ENCODE measurements at places on chromosomes 1 and 21.

GRCh38 chr21:28543975-28544374 is 448.7 kb downstream of the LTN1 start:
- no peak for DNase-seq

DNA sequence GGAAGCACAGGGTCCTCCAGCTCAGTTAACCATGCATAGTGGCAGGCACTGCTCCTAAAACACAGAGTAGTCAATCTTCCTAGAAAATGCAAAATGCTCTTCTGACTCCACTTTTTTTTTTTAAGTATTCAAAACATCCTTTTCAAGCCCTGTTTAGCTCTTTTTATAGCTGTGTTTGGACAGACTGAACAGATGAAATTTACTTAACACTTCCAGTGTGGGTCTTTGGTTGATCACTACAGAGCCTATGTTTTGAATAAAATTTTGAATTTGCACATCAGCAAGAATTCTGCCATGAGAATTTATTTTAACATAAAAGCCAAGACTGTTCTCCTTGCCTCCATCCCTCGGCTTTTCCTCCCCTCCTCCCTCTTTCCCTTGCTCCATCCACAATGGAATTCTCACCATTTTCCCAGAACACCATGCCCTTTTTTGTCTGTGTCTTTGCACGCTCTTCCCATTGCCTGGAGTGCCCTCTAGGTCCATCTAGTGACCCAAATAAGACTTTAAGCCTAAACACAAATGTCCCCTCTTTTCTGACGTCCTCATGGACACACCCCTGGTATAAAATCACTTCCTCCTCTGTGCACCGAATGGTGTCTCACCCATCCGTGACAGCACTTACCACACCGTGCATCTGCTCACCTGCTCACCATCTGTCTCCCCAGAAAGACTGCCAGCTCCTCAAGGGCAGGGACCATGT is 24.0 kb upstream of the CPT2 start:
- DNase-seq = no peak

GRCh38 chr1:75115654-75116053 is 18.5 kb upstream of the LHX8 start:
- DNase-seq = no peak

DNA sequence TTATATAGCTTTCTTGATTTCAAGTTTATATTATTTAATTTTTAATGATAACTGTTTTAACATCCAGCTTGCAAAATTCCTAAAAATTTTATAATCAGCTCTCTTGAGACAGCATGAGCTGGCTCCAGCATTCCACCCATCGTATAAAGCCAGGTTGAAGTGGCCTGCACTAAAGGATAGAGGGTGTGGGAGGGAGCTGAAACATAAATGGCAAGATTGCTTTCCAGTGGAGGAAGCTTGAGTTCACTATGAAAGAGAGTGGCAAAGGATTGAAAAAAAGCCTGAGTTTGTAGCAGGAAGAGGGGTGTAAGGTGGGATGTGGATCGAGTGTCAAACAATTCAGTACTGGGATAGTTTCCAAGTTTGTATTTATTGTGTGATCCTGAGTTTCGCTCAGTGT is 48.5 kb upstream of the ZNF644 start:
- no peak for DNase-seq
